ENCODE measurements at places on chromosomes 11 and 22.
A peak's percentile ranks its signal among the peaks of the same experiment; 100 is the strongest.

DNA sequence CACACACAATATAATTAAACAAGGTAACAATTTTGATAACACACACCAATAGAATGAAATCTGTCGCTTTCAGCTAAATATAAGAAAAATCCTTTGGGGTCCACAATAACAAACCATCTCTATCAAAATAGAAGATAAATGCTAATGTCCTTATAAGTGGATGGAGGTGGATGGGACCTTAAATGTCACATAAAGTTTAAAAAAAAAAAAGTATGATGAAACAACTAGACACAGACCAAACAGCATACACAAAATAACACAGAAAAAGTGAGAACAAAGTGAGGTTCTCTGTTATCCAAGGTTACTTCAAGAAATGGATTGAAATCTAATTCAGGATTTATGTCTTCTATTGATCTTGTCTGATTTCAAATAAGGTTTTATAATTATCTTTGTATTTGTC lies 10.5 kb upstream of the OR10D3 start:
- no peak overlapping the region for H3K4me3 ChIP-seq
- no peaks in the 10 kb centered on the region for H3K4me1 ChIP-seq
- H3K27me3 ChIP-seq: no peaks in the 10 kb centered on the region
- no peak overlapping the region for H3K27ac ChIP-seq
- H3K36me3 ChIP-seq: no peaks in the 10 kb centered on the region
- no peak for DNase-seq

DNA sequence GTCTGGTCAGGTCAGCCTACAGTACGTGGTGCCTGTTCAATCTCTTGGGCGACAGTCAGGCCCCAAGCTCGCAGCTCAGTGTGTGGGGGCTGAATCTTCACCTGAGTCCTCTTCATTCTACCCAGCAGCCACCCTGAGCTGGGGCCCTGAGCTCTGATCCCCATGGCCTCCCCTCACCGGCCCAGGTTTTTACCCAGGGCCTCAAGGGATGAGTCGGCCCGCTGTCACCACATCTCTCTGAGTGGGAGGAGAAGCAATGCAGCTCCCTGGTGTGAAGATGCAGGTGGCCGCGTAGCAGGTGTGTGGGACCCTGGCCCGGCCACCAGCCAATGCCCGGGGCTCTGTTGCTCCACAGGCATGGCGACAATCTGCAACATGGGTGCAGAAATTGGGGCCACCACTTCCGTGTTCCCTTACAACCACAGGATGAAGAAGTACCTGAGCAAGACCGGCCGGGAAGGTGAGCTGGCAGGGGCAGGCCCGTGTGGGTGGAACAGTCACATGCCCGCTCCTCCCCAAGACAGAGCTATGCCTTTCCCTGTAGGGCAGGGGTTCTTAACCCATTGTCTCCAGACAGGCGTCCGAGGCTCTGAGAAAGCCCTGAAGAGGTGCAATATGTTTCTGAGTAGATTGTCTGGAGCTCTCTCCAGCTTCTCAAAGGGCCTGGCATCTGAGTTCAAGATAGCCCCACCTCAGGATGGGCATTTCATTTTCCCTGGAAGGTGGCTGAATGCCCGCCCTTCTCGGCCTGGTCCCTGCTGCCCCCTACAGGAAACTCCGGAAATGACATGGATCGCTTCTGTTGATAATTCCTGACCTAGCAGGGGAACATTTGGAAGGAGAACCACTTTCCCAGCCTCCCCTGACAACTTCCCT lies 26.9 kb downstream of the POLR3H start:
- peaks cover 97% of the 10 kb centered on the region for H3K36me3 ChIP-seq
- H3K27ac ChIP-seq: peak overlapping the region; percentile 65
- DNase-seq: no peak
- H3K4me1 ChIP-seq: peaks cover 33% of the 10 kb centered on the region
- no peak overlapping the region for H3K4me3 ChIP-seq

GRCh38 chr11:20477418-20478090 lies 90.0 kb downstream of the PRMT3 start:
- no peaks in the 10 kb centered on the region for H3K4me1 ChIP-seq
- H3K4me3 ChIP-seq: no peak overlapping the region
- H3K36me3 ChIP-seq: no peaks in the 10 kb centered on the region
- DNase-seq: no peak
- no peak overlapping the region for H3K27ac ChIP-seq

GRCh38 chr11:32752001-32752400 lies 42.5 kb downstream of the CCDC73 start:
- no peaks in the 10 kb centered on the region for H3K27me3 ChIP-seq
- H3K4me3 ChIP-seq: no peak overlapping the region
- H3K36me3 ChIP-seq: no peaks in the 10 kb centered on the region

DNA sequence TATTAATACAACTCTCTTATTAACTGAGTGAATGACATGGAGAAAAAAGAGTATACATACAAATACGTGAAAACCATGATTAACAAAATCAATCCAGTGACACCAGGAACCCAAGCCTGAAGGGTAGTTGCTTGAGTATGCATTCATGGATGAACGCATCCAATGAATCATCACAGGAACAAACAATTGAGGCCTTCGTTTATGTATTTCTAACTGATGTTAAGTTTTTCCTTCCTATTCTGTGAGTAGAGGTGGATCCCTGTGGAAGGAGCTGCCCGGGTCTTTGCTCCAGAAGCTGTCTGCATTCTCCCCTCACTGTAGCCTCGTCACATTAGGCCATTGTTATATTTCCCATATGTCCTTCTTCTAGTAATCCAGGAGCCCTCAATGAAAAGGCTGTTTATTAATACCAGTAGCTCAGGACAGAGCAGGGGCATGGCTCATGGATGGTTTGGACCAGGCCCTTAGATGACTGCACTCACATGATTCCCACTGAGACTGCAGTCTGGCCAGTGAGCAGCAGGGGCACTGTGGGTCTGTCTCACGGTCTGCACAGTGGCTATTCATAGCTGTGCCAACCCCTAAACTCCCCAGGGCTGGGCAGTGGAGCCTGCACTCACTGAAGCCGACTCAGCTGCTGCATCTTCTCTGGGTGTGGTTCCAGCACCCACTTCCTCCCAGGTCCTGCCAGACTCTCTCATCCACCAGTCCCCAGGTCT lies 128.1 kb upstream of the TOP3B start:
- no peaks in the 10 kb centered on the region for H3K4me1 ChIP-seq
- H3K27ac ChIP-seq: no peak overlapping the region
- peak; percentile 14 for DNase-seq
- no peaks in the 10 kb centered on the region for H3K27me3 ChIP-seq
- no peak overlapping the region for H3K4me3 ChIP-seq
- H3K36me3 ChIP-seq: no peaks in the 10 kb centered on the region

DNA sequence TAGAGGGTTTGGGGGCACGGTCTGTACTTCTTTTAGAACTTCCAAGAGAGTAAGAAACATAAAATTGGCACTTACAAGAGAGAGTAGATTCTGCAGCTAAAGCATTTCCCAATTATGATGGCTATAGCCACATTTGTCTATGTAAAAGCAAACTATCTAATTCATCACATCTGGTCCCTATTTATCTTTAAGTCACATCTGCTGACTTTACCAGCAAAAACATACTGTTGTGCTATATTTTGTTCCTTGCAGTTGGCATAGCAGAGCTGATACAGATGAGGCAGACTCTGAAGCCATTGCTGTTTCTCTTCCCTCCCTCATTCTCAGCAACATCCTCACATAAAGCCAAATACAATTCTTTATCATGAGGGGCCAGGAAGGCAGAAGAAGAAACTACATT lies 1533.5 kb upstream of the RAG2 start:
- no peak overlapping the region for H3K4me3 ChIP-seq
- no peaks in the 10 kb centered on the region for H3K27me3 ChIP-seq
- H3K27ac ChIP-seq: no peak overlapping the region

- H3K4me3 ChIP-seq: no peak overlapping the region
- no peaks in the 10 kb centered on the region for H3K36me3 ChIP-seq
- H3K27ac ChIP-seq: no peak overlapping the region
- no peak for DNase-seq
Measured at GRCh38 chr11:1967641-1968225, 20.6 kb downstream of the MRPL23 start.

GRCh38 chr11:124754309-124754708 lies 2.3 kb upstream of the VSIG2 start:
- no peak for DNase-seq
- no peak overlapping the region for H3K27ac ChIP-seq
- peaks cover 18% of the 10 kb centered on the region for H3K27me3 ChIP-seq
- H3K4me3 ChIP-seq: no peak overlapping the region
- peaks cover 35% of the 10 kb centered on the region for H3K4me1 ChIP-seq

DNA sequence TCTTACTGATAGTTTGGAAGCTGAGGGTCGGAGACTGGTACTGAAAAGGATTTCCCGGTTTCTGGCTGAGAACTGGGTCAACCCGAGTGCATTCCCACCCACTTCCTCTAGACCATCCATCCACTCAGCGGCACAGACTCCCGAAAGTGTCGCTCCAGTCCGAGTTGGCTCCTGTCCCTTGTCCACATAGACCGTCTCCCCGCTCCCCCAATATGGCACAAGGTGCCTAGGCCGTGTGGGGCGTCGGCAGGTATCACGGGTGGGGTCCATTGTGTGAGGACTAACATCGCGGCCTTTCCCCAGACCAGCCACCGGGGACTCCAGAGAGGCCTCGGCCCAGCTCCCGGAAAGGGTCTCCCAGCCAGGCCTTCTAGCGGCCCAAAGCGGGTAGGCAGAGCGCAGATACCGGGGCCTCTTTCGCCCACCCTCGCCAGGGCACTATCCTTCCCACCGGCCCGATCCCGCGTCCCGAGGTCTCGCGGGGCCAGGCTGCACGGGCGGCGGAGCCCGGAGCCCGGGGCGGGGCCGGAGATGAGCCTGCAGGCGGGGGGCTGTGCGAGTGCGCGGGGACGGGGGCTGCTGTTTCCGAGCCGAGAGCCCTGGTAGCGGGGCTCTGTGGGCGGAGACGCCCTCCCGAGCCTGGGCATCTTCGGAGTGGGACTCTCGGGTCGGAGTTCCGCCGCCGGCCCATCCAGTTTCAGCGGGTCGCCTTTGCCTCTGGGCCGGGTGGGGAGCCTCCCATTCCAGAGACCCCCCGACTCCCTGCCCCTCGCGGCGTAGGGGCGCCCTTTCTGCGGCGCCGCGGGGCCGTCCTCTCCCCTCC lies 21.1 kb downstream of the SERPINH1 start:
- H3K27me3 ChIP-seq: peaks cover 31% of the 10 kb centered on the region
- H3K27ac ChIP-seq: peak overlapping the region; percentile 81
- H3K36me3 ChIP-seq: no peaks in the 10 kb centered on the region
- peaks cover 15% of the 10 kb centered on the region for H3K4me1 ChIP-seq
- no peak for DNase-seq

DNA sequence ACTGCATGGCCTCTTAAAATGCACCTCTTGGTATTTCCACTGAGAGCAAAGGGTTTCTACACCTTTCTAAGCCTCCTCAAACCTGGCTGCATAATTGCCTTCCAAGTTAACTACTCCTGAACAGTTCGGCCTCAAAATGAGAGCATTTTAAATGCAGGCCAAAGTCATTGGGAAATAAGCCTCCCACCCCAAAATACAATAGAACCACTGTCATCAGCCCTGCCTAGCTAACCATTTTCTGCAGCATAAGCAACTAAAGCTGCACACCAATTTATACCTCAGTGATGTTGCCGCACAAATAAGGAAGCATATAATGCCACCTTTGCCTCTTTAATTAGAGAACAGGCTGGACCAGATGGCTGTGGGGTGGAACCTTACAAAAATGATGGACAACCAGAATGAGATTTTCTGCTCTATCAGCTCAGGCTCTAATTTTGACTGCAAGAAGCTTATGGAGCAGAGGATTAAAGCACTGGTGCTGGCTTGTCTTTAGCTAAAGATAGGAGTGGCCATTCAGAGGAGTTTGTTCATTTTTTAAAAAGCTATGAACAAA lies 4.3 kb downstream of the TOB2 start:
- H3K4me3 ChIP-seq: no peak overlapping the region
- H3K36me3 ChIP-seq: no peaks in the 10 kb centered on the region
- no peaks in the 10 kb centered on the region for H3K27me3 ChIP-seq
- peaks cover 12% of the 10 kb centered on the region for H3K4me1 ChIP-seq

- no peaks in the 10 kb centered on the region for H3K27me3 ChIP-seq
- DNase-seq: no peak
- peak overlapping the region; percentile 72 for H3K27ac ChIP-seq
- H3K4me1 ChIP-seq: peaks cover 66% of the 10 kb centered on the region
- no peaks in the 10 kb centered on the region for H3K36me3 ChIP-seq
- H3K4me3 ChIP-seq: peak overlapping the region; percentile 10
Measured at GRCh38 chr11:64331569-64332371, 8.2 kb upstream of the CCDC88B start.

- no peak for DNase-seq
- H3K27ac ChIP-seq: no peak overlapping the region
- no peak overlapping the region for H3K4me3 ChIP-seq
- H3K36me3 ChIP-seq: no peaks in the 10 kb centered on the region
- H3K4me1 ChIP-seq: no peaks in the 10 kb centered on the region
Measured at GRCh38 chr11:8426076-8426475, 162.4 kb upstream of the LMO1 start.

- no peak for DNase-seq
- H3K27me3 ChIP-seq: no peaks in the 10 kb centered on the region
- no peak overlapping the region for H3K27ac ChIP-seq
- no peak overlapping the region for H3K4me3 ChIP-seq
- H3K36me3 ChIP-seq: no peaks in the 10 kb centered on the region
- H3K4me1 ChIP-seq: peaks cover 38% of the 10 kb centered on the region
Measured at GRCh38 chr11:119029069-119029339, 1.7 kb downstream of the SLC37A4 start.

DNA sequence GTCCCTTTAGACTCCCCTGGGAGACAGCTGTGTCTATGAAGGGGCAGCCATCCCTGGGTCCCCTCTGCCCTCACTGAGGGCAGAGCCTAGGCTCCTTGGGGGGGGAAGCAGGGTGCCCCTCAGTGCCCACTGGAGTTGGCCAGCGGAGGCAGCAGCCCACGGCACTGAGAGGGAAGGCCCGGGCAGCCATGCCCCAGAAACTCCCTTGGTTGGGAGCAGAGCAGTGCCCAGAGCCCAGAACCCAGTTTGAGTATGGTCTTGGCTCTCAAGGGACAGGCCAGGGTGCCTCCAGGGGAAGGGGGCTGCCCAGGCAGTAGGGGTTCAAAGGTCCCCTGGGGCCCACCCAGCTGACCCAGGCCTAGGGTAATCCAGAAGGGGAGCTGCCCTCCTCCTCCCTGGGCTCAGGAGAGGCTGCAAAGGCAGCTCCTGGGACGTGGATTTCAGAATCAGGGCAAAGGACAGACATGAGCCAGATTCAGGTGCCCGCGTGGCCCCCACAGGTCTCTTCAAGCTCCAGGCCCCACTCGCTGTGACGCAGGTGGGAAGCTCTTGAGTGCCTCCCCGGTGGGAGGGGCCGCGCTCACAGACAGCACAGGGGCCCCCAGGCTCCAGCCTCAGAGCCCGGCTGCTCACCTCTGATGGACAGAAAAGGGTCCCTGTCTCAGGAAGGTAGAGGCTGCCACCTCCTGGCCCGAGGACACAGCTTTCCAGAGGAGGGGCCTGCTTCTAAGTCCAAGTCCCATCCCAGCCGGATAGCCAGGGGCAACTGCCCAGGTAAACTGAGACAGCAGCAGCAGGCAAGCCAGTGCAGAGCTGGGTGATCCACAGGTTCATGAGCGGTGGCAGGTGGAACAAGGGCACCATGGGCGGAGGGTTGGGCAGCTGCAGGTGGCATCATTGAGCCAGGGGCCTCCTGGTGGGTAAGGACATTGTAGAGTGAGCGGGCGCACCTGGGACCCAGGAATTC lies 2.6 kb downstream of the C11orf21 start:
- H3K27ac ChIP-seq: no peak overlapping the region
- peaks cover 20% of the 10 kb centered on the region for H3K27me3 ChIP-seq
- peaks cover 20% of the 10 kb centered on the region for H3K4me1 ChIP-seq
- no peaks in the 10 kb centered on the region for H3K36me3 ChIP-seq
- DNase-seq: no peak

- H3K27ac ChIP-seq: no peak overlapping the region
- peak overlapping the region; percentile 42 for H3K4me3 ChIP-seq
- H3K36me3 ChIP-seq: no peaks in the 10 kb centered on the region
Measured at GRCh38 chr11:122977470-122978298, 4.0 kb downstream of the BSX start.
